ENCODE measurements at places on chromosomes 1 and 21.

DNA sequence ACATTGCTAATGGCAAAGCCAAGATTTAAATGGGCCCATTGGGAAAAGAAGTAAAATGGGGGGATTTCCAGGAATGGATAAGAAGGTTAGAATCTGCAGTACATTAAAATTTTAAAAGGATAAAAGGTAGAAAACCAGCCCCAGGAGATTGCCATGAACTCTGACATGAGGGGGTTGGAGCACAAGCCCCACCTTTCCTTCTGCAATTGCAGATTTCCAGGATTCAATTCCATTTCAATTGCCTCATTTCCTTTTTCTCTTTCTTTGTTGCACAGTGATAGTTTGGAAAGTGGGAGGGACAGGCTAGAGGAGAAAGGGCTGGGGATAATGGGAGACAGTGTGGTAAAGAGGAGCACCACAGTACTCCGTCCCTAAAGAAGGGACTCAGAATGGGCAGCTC is 238.5 kb upstream of the RAB4A start:
- no peak for DNase-seq

DNA sequence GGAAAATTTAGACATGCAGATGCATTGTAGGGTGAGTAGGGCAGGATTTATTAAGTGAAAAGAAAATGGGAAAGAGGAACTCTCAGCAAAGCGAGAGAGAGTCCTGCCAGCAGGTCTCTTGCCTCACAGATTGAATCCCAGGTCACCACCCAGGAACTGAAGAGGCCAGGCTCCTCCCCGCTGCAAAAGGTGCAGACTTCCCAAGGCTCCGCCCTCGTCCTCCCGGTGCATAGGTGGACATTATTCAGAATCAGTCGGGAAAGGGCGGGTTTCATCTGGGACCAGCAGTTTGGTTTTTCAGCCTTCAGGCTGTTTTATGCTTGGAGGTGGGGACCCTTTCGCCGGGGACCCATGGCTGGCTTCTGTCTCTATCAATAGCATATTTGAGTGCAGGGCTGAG is 41.6 kb upstream of the APP start:
- no peak for DNase-seq

DNA sequence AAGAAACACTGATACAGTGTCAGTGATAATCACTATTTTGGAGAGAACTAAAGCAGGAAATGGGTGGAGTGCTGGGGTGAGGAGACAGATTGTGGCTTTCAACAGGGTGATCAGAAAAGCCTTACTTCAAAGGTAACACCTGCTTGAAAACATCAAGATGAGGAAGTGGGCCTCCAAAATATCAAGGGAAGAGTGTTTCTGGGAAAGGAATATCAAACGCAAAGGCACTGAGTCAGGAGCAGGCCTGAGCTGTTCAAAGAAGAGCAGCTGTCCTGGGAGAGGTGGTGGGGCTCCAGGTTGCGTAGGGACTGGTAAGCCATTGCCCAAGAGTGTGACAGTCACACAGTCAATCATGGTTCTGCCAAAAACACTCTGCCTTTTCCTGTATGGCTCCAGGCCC is 47.1 kb upstream of the ATP1A1 start:
- no peak for DNase-seq

DNA sequence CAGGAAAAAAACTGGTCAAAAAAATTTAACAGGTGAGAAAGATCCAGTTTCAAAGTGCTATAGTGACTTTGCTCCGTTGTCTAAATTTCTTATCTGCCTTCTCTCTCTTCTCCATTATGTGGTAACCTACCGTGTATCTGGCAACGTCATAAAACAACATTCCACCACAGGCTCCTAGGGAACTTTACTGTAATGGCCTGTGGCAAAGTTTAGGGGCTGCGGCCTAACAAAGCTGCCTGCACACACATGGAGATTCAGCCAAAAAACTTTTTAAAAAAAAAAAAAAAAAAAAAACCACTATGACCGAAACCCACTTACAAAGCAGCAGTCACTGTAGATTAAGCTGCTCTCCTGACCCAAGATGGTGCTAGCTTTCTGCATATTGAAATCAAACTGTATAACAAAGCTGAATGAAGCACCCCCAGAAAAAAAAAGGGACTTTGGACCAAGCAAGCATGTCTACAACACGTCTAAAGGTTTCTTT is 202.6 kb downstream of the SLC45A1 start:
- DNase-seq: no peak

DNA sequence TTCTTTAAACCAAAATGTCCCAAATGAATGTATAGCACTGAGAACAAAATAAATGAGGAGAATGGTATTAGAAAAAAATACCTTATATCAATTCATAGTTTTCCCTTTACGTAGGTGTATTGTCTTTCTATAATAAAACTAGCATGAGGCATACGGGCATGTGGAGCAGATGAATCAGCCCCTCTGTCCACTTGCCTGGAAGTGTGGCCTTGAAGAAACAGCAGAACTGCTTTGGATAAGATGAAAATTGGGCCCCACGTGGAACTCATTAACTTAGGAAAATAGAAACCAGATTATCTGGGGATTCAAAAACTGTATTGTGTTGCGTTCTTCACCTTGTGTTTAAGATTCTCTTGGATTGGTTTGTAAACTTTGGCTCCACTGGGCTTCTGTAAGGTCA is 356.8 kb upstream of the B3GALT2 start:
- DNase-seq: no peak

- DNase-seq: no peak
These were observed 82.8 kb downstream of the DMRTB1 start for GRCh38 chr1:53541761-53542550.

GRCh38 chr1:240524356-240525069 is 87.4 kb downstream of the GREM2 start:
- DNase-seq: no peak

DNA sequence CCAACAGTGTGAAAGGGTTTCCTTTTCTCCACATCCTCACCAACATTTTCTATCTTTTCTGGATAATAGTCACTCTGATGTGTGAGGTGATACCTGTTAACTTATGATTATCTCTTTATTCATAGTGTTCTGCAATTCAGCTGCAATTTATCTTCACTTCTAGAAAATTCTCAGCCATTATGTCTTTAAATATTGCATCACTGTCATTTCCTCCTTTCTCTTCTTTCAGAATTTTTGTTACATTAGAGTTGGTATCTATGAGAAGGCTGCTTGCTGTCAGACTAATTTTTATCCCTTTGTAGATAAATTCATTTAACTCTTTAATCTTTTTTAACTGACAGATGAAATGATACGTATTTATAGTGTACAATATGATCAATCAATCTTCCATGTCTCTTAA is 30.5 kb upstream of the ATF3 start:
- DNase-seq: no peak

- DNase-seq: no peak
These were observed 113.5 kb downstream of the PRDM2 start for GRCh38 chr1:13813398-13814012.

DNA sequence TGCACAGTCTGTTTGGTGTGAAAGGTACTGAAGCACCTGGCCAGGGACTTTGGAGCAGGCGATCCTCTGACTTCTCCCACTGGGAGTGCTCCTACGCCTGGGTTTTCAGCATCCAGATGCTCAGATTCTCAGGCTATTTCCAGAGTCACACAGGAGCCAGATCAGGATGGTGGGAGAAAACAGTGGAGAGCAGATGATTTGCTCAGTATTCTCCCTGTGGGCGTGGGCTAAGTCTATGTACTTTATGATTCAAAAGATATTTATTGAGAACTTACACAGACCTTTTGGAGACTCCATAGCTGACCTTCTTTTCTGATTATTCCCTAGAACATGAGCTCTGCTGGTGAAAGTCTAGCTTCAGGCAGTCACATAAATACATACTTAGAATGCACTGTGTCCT is 134.6 kb downstream of the TENT5C start:
- DNase-seq: no peak

- no peak for DNase-seq
These were observed 41.0 kb downstream of the CDC42 start for GRCh38 chr1:22093513-22093912.

DNA sequence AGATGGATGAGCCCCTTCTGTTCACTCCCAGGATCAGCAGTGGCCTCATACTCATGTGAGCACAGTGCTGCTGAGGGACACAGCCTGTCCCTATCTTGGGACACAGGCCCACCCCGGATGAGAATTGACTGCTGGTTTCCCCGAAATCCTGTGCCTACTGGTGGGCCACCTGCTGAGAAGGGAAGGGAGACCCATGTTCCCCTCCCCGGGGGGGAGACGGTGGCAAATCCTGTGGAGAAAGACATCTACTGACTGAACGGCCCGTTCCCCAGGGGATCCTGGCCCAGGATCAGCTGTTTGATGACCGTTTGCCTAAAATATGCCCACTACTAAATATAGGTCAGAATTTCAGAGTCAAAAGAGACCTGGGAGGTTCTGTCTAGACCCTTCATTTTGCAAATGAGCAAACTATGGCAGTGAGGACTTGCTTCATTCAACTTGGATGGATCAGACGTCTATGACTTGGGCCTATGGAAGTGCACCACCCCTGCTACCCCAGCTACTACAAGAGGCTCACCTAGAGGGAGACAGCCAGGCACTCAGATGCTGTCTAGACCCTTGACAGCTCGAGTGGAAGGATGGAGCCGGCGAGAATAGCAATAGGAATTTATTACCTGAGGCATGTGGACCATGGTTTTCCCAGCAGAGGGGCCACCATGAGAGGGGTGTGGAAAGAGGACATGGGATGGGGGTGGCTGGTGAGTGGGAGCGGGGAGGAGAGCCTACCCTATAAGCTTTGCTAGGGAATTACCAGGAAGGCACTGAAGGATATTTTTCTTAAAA is 15.6 kb upstream of the THEMIS2 start:
- no peak for DNase-seq

DNA sequence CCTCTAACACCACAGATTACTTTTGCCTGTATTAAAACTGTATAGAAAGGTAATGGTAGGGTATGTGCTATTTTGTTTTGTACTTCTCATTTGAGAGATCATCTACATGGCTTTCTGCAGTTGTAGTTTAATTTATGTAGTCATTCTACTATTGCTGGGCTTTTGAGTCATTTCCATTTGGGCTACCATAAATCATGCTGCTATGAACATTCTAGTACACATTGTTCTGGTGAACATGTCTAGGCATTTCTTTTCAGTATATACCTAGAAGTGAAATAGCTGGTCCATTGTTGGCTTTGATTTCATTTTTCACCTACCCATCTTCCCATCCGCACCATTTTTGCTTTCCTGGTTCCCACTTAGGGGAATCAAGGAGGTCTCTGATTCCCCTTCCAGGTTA is 18.7 kb downstream of the EDN2 start:
- no peak for DNase-seq

GRCh38 chr1:156336242-156336641 is 1.9 kb downstream of the CCT3 start:
- peak; percentile 78 for DNase-seq

GRCh38 chr1:190124068-190124467 is 353.6 kb downstream of the BRINP3 start:
- no peak for DNase-seq

DNA sequence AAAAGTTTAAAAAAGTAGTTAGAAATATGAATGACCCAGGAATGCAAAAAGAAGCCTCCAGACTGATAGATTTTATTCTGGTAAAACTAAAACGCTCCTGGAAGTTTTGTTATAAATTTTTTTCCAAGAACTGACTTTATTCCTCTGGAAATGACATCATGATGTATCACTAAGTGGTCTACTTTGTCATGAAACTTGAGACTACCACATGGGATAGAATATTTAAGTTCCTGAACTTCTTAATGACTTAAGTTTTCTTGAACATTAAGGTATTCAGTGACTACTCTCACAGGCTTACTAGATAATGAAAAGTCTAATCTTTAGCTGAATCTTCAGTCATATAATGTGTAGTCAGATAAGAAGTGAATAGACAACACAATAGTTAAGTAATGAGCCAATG is 842.2 kb downstream of the USP25 start:
- DNase-seq: peak; percentile 19

DNA sequence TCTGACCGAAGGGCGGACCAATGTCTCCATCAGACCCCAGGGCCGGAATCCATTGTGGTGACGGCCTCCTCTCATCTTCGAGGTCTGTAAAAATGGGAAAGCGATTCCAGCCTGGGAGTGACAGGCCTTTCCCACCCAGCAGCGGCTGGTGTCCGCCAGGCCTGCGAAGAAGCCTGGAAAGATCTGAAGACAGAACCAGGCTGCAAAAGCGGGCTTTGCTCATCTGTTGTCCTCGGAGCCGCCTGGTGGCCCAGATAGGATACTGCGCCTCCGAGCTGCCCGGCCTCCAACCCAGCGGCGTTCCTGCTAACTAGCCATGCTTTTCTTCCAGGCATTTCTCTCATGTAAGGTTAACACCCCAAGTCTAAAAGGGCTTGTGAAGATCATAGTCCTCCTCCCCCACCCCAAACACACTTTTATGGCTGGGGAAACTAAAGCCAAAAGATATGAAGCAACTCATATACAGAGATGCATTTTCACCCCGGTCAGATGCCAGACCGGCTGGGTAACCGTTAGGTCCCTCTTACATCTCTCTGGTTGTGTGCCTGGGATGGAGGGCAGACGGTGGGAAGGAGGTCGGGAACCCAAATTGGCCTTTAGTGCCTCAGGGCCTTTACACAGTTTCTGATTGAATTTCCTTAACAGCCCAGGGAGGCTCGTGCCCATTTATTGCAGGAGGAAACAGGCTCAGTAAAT is 1.9 kb upstream of the DHRS3 start:
- DNase-seq: peak; percentile 87

DNA sequence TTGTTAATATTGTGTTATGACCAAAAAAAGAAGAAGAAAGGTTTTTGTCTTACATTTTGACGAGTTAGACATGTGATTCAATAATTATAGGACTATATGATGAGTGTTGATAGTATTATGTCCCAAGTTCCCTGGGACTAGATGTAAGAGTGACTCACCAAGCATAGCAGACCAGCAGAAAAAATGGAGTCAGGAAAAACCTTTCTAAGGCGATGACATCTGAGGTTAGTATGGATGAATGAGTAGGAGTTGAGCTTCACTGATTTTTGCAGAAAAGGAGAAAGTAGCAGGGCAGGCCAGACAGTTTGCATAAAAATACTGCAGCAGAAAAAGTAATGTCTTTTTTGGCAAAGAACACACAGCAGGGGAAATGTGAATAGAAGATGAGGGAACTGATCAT is 1041.3 kb upstream of the ADGRL4 start:
- no peak for DNase-seq

DNA sequence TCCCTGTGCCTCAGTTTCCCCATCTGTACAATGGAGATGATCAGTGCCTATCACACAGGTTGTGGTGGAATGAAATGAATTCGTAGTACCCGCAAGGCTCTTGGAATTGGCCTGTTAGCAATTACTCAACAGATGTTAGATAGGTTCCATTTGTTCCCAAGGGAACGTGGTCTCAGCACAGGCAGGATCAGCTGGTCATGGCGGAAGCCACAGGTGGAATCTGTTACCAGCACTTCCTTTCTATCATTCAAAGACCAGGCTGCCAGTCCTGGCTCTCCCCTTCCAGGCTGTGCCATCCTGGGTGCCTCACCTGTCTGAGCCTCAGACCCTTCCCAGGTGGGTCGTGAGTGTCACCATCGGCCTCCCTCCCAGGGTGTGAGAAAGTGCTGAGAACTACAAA is 61.5 kb downstream of the FBXO2 start:
- DNase-seq: no peak

GRCh38 chr1:62144238-62144831 is 50.3 kb upstream of the L1TD1 start:
- peak; percentile 50 for DNase-seq

Measured in RKO (cell line).